Skeletal muscle cell (primary cell): ENCODE measurements at places on chromosomes 13 and 19.
A peak's percentile ranks its signal among the peaks of the same experiment; 100 is the strongest.

- no peak for DNase-seq
Observed at GRCh38 chr13:51682686-51683085, 98.4 kb downstream of the WDFY2 start.

- peak; percentile 35 for DNase-seq
Observed at GRCh38 chr19:14425696-14426138, 6.6 kb upstream of the DDX39A start.

DNA sequence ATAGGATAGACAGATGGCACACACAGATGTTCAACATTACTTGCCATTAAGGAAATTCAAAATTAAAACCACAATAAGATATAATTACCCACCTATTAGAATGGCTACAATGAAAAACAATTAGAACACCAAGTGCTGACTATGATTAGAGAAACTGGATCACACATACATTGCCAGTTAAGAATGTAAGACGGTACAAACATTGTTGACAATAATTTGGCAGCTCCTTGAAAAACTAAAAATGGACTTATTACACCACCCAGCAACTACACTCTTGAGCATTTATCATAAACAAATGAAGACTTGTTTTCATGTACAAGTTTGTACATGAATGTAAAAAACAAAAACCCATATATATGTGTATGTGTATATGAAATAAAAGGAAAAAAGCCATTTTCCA, 13.7 kb downstream of the ZNF461 start:
- no peak for DNase-seq

DNA sequence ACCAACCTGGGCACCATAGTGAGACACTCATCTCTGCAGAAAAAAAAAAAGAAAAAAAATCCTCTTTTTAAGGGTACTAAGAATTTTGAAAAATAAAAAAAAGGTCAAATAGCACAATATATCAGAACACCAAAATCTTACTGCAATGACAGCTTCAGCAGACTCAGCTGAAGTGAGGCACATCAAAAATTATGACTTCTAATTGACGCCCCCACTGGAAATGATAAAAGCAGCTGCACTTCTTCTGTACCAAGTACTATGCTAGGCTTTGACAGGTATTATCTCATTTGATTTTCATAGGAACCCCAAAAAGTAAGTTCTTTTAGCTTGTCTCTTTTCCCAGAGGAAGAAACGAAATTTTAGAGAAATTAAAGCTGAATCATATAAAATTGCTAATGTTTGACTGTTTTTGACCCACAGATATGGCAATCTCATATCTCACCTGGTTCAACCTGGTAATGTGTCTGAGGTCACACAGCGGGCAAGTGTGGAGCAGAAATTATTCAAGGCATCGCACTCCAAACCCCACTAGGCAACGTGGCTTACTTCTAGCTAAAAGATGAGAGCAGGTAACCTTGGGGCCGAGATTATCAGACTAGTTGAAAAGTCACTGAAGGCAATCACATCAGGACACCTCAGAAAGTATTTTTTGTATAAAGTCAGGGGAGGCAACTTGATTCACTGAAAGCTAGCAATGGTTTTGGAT, 78.1 kb downstream of the TNFSF11 start:
- no peak for DNase-seq

GRCh38 chr13:88704600-88705275, 1033.6 kb downstream of the SLITRK5 start:
- DNase-seq, result no peak

GRCh38 chr19:29662604-29663404, 2.5 kb upstream of the PLEKHF1 start:
- DNase-seq, result peak; percentile 56

GRCh38 chr13:94646904-94647303, 45.2 kb downstream of the GPR180 start:
- no peak for DNase-seq

DNA sequence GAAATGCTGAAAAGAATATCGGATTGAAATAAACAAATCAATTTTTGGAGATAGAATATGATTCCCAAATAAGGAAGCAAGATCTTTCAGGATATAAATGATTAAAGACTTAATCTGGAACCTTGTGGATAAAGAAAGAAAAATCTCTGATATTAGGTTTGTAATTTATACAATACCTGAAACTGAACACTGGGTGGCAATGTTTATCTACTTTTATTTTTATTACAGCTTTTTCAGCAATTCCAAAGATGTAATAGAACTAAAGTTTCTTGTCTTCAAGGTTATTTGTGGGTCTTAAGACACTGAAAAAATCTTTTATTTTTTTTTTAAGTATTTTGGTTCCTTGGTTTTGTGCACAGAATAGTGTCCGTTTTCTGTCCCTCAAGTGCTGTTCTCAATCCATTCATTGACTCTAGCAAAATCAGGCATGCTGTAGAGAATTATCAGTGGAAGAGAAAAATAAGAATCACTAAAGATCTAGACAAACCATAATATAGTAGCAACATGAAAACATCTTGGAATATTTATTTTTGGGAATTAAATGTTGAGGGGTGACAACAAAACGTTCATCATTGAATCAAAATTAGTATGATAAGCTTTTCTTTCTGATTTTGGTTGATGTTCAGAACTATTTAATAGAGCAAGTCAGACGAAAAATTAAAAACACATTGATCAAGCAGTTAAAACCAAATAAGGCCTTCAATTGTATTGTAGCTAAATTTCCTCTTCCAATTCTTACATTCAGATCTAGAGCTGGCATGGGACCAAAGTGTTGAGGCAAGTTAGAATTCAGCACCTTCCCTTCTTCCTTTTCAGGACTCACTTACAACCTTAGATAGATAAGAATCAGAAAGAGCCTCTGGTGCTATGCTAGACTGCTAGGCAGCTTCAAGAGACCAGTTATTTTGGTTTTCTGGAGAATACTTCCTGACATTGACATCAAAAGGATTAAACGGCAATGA, 704.4 kb upstream of the PCDH20 start:
- no peak for DNase-seq

GRCh38 chr13:31385540-31385939, 185.8 kb downstream of the B3GLCT start:
- no peak for DNase-seq

DNA sequence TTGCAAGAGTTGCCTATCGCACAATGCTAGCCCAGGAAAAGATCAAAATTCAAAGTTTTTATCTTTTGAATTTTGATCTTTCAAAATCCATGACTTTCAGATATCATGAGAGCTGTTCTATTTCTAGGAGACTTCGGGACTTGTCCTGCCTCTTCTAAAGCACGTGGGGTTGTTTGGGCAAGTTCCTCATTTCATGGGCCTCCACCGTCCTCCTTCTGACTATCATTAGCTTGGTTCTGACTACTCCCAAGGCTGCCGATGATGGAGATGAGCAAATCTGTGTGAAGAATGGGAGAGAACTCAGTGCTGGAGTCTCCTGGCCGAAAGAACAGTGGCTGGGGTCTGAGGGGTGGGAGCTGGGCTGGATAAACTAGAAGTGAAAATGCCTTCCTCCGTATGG, 86.5 kb downstream of the COL4A1 start:
- no peak for DNase-seq

GRCh38 chr13:22629374-22629773, 551.4 kb upstream of the SGCG start:
- DNase-seq, result no peak
